Panc1 (cell line): ENCODE measurements at places on chromosomes 2 and 18. TPM values are rescaled to one million over a fixed set of nuclear protein-coding genes. Genes with fewer than 3 reads are reported as not detected.

The TGFA gene
- total RNA-seq = 1.7 TPM

The FKBP1B gene
- 19.9 TPM for total RNA-seq

GRCh38 chr2:72713857-72714256 is 112.0 kb downstream of the EXOC6B start:
- DNase-seq = no peak

The CNDP1 gene
- total RNA-seq = not detected

The TUBB6 gene
- 125 TPM for total RNA-seq

DNA sequence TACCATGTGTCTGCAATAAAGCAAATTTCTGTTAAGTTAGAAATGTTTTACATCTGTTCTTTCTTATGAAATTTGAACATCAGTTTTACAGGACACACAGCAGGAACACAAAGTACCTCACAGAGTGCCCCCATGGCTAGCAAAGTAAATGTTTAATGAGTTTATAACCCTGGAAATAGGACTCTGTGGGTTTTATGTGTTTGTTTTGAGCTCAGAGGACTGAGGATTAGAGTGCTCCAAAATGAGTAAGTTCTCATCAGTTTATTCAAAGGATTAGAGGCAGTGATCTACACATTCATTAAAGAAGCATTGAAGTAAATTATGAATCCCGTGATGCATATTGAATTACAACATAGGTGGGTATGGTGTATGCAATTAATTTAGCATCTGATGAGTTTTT is 281.8 kb downstream of the GULP1 start:
- DNase-seq = no peak

DNA sequence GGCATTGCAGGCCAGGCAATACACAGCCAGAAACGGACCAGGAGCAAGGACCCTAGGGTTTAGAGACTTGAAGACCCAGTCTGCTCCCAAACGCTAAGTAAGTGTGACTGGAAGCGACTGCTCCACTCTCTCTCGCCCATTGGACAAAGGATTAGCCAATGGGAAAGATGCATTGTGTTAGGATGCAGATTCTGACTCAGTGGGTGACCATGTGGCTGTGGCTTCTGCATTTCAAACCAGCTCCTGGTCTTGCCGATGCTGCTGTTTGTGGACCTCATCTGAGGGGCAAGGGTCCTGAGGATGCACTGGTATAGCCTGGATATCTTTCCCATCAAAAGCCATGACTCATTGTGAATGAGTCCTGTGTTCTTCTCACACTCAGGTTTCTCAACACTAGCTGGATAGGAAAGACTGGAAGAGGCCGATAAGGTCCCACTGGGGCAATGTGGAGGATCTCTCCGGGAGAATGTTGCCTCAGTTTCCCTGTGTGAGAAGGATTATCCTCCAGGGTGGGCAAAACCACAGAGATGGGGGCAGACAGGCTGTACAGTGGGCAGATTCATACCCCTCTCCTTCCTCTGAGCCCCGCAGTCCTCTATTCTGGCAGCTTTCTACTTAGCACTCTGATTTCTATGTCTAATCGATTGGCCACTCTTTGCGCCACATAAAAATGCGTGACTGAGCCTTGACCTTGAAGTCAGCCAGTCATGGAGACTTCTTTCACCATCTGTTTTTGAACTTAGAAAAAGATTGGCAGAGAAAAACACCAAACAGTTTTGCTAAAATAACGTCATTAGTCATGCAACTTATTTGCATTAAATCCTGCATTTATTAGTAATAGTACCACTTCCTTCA is 257.1 kb downstream of the PRKCE start:
- DNase-seq = no peak

DNA sequence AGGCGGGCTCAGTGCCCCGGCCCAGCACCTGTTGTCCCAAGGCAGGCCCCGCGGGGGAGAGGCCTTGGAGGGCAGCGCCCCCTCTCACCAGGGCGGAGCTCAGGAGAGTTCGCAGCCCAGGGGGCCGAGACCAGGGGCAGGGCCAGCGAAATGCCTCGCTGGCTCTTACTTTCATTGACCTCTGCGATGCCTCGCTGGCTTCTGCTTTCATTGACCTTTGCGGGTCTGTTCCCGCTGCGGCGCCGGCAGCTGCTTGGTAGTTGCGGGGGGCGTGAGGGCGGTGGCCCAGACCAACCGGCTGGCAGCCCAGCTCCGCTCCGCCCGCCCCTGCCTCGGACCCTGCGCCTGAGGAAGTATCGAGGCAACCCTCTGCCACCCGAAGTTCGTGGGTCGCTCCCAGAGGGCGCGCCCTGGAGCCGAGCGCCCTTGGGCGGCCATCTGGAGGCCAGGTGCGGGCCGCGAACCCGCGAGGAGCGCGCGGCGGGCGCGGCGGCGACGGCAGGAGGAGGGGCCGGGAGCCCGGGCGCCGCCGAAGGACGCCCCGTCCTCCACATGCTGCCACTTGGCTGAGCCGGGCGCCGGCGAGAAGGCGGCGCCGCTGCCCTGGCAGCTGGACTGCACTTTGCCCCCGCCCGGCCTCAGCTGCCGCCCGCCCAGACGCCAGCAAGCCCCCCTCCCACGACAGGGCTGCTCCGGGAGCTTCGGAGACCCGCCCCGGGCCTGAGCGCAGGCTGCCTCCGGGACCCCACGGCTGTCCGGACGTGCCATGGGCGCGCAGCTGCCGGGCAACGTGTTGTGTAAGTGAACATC is 118.0 kb upstream of the MSTN start:
- no peak for DNase-seq

- no peak for DNase-seq
Measured at GRCh38 chr2:29245742-29246382, 130.6 kb downstream of the CLIP4 start.

The UPP2 gene
- total RNA-seq = not detected
